ENCODE measurements at places on chromosomes 6 and 20.

GRCh38 chr6:15709651-15710269, 46.9 kb upstream of the DTNBP1 start:
- DNase-seq = no peak

DNA sequence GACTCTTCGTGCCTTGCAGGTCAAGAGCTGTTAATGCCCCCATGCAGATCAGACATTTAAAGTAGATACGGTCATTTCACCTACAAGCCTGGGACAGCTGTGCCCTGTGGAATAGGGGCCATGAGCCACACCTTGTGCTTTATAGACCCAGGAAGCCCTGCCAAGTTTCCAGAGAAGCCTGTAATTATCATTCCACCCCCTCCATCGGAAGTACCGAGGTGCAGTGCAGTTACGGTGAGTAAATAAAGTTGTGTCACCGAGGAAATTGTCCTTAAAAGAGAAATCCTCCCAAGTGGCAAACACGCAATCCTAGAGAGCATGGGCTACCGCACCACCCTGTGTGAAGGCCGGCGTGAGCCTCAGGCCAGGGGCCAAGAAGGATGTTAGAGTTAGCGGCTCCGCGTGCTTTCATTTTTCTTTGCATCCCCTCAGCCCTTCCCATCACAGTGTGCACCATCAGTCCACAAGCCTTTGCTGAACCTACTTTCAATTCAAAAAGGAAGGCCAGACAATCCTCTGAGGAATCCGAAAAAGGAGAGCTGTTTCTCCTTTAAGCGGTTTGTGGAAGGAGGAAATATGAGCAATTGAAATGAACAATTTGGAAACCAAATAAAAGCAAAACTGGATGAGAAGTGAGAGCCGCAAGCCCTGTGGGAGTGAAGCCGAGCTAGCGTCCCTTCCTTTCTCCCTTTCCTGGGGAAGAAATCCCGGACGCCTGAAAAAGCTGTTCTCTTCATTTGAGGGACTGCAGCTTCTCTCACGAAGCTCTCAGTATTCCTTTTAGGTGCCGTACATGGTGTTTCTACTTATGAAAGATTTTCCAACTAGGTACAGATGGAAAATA, 183.3 kb upstream of the PDE10A start:
- DNase-seq = no peak

- no peak for DNase-seq
Observed at GRCh38 chr6:24554474-24554873, 59.7 kb downstream of the ALDH5A1 start.

GRCh38 chr6:157030755-157031154, 253.6 kb downstream of the ARID1B start:
- no peak for DNase-seq

DNA sequence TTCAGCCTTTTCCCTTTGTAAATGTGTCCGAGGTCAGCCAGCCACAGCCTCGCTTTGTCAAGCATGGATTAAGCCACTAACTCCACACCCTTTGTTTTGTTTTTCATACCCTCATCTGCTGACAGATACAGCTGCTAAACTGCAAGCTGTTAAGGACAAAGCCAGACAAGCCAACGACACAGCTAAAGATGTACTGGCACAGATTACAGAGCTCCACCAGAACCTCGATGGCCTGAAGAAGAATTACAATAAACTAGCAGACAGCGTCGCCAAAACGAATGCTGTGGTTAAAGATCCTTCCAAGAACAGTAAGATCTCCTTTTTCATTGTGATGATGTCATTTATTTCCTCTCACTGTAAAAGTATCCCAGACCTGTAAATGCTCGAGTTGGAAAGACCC, 269.3 kb downstream of the ARHGAP18 start:
- DNase-seq = no peak

DNA sequence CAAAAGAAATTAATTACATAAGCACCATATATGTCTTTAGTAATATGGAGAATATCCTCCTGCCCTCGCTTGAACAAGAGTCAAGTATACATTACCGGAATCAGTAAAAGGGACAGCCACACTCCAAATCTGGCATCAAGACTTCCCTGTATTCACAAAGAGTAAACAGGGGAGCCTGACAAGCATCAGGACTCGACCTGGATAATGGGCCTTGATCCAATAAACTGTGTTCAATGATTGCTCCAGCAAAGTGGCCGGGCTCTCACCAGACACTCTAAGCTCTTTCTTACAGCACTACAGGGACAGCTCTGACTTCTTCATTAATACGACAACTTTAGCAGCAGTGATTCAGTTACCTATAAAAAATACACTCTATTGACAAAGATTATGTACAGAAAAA, 307.9 kb upstream of the POU3F2 start:
- DNase-seq = no peak

GRCh38 chr20:46546936-46547335, 3.5 kb downstream of the OCSTAMP start:
- DNase-seq = no peak

DNA sequence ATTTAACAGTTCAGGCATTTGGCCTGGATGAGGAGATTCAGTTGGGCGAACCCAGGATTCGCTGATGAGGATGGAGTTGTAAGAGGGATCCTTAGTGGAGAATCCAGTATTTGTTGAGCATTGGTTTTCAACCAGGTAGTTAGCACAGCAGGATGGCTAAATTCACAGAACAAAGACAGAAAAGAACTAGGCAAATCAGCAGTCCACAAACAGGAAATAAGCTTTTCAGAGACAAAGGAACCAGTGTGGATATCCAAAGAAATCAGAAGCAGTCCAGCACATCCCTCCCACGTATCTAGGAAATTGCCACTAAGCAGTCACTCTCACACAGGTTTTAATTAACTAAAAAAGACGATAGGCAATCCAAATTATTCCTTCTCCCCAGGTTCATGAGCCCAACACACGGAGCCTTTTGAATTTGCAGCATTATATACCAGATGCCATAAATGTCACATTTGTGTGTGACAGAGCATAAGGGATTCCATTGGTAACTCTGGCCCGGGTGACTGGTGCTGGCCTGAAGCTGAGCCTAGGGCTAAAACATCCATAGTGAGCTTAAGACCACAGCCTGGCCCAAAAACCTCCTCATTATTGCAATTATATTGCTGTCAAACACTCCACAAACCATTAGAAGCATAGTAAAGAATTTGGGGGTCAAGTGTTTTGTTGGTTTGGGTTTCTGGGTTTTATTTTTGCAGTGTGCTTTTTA, 131.5 kb downstream of the SOBP start:
- no peak for DNase-seq

DNA sequence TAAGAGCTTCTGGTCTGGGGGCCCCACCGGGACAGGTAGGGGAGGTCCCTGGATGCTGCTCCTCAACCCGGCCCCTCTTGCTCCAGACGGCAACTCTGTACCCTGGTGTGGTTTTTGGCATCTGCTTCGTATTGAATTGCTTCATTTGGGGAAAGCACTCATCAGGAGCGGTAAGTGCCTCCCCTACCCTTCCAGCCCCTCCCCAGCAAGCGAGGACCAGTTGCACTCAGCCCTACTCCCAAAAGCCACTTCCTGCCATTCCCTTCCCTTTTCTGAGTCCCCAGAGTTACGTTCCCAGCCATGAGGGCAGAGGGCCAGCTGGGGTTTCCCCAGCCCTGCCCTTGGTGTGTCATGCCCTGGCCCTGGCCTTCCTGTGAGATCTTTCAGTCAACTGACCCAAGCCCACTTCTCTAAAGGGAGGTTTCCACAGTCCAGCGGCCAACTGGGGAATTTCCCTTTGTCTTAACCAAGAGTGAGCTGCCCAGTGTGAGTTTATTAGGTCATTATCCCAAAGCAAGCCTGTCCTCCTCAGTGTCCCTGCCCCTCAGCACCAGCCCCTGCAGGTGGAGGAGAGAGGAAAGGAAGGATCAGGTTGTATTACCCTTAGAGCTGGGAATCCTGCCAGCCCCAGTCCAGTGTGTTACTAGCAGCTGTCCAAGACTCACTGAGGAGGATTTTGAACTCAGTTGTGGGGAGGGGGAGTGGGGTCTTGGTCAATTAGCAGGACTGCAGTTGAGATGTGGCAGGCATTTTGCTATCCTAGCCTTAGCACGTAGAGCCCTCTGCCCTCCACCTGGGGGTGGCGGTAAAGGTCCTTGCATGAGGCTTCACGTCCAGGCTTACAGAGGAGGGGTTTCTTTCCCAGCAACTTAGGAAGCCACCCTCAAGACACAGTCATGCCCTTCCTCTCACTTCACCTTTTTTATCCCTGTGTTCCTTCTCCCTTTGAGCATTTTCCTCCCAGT, 45.8 kb downstream of the TM9SF4 start:
- DNase-seq = no peak

DNA sequence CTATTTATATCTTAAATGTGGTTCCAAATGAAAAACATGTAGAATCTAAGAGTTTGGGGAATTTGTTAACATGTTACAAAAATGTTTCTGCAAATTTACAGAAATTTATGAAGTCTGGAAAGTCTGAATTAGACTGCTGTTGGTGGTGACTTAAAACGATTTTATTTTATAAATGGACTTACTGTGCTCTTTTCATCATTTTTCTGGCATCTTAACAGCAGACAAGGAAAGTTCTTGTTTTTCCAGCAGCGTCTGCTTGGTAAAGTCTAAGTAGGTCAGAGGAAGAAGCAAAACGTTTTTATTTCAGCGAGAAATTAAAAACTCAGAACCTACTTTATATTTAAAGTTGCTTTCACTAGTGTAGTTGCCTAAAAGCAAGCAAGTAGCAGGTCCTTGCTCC, 48.6 kb upstream of the COL9A1 start:
- DNase-seq = no peak

- no peak for DNase-seq
Observed at GRCh38 chr20:16608277-16608650, 35.0 kb upstream of the KIF16B start.

DNA sequence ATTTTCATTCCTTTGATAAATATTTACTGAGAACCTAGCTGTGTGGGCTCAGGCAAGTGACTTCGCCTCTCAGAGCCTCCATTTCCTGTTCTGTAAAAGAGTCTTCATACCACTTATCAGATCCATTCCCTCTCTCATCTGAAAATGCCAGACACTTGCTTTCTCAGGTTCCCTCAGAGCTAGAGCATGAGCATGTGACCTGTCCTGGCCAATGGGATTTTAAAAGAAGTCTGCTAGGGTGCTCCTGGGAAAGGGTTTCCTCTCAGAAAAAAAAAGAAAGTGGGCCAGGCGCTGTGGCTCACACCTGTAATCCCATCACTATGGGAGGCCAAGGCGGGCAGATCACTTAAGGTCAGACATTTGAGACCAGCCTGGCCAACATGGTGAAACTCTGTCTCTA, 5.3 kb downstream of the KCNB1 start:
- DNase-seq = no peak

GRCh38 chr6:1437553-1438406, 48.4 kb downstream of the FOXF2 start:
- DNase-seq = no peak

GRCh38 chr6:89139509-89140346, 6.1 kb upstream of the PM20D2 start:
- no peak for DNase-seq

DNA sequence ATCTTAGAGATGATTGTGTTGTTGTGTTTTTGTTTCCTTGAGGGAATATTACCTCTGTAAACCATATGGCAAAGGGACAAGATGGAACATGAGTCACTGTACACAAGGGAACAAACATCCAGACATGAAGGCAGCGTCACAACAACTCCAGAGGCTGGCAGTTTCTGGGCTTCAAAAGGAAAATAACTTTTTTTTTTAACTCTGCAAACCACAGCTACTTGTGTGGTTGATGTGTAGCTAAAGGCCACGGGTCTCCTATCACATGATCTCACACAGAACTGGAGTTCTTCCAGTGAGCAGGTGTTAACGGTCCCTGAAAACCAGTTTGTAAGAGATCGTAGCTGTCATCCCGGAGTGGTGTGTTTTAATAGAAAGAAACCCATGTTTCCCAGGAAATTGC, 33.2 kb upstream of the HBS1L start:
- no peak for DNase-seq

DNA sequence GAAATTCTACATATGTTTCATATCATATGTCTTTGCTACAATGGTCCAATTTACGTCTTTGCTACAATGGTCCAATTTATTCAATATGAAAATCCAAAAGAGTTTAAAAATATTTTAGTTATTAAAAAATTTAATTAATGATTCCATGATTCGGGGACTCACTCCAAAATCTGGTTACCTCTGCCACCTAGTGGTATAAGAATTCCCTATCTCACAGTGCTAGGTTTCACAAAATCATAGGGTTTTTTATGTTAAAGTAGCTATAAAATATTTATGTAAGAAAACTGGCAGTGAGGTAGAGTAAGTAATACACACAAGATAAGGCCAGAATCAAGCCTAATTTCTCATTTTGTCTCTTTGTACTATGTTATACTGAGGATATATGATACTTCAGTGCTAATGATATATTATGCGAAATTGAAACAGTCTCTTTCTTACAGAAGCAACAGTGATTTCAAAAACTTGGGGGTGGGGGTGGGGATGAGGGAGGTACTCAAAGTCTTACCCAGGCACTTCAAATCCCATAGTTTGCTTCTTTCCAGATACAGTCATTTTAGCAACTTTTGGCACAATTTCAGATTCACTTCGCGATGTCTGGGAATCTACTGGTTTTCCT, 52.3 kb downstream of the HBS1L start:
- DNase-seq = no peak

- no peak for DNase-seq
Observed at GRCh38 chr6:41579088-41579610, 33.0 kb downstream of the FOXP4 start.

DNA sequence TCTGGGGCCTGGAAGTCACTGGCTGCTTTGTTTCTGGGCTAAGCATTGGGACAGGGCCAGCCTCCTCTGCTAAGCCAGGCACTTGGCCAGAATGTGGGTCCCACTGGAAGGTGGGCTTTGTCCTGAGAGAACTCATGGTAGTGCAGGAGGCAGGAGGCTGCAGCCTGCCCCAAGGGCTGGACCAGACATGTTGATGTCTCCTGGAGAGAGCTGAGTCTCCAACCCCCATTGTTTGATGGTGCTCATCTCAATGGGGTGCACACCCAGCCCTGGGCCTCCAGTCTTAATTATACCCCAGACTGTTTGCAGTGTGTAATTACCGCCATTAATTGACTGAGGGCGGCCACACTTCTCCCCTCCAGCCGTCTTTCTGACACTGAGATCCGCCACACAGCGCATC, 220.5 kb upstream of the PMEPA1 start:
- no peak for DNase-seq

DNA sequence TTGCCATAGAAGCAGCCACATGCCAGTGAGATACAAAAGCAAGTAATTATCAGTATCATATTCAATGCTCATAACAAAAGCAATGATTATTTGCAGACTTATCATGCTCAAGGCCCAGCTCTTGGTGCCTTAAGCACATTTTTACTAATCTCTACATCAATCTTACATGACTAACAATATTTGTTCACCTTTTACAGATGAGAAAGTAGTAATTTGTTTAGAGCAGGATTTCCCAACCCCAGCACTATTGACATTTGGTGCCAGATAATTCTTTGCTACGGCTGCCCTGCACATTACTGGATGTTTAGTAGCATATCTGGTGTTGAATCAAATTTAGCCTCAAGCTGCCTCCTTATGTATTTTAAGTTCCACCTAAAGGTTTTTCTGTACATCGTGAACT, 19.0 kb upstream of the DOK5 start:
- DNase-seq = no peak

- DNase-seq = no peak
Observed at GRCh38 chr6:130212215-130212874, 10.4 kb downstream of the SAMD3 start.

Data from cortex of kidney (tissue), 1 donor.